Esophagus muscularis mucosa (tissue), 4 donors: ENCODE measurements at places on chromosomes 5 and 9. TPM values are rescaled to one million over a fixed set of nuclear protein-coding genes. Genes with fewer than 3 reads are reported as not detected.

GRCh38 chr5:62960781-62961180, 382.2 kb downstream of the LRRC70 start:
- no peak for DNase-seq

GRCh38 chr9:92378865-92379560, 25.4 kb downstream of the OGN start:
- DNase-seq: no peak

DNA sequence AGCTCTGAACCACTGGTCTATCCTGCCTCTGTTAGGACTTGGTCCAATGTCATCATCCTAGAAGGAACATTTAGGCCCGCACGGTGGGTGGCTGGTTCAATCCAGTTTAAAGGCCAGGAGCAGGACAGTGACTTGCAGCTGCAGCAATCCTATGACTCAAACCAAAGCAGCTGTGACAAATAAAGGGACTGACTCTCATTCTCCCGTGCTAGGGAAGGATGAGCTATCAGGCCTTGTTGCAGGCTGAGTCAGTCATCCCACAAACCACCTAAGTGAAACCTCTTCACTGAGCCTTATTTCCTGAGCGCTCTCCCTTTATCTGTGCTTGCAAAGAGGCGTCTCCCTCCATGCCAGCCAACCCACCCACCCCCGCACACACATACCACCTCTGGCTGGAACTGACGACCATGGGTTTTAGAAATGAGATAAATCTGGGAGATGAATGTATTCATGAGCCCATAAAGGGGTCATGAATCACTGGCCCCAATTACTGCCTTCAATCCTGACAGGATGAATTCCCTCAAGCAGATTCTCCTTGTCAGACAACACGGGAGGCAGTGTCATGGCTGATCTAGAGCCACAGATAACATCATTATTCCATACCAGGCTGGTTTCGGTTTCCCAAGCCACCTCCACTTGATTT, 93.4 kb downstream of the KCNIP1 start:
- DNase-seq: no peak

- no peak for DNase-seq
Observed at GRCh38 chr9:20783057-20784038, 99.3 kb downstream of the FOCAD start.

DNA sequence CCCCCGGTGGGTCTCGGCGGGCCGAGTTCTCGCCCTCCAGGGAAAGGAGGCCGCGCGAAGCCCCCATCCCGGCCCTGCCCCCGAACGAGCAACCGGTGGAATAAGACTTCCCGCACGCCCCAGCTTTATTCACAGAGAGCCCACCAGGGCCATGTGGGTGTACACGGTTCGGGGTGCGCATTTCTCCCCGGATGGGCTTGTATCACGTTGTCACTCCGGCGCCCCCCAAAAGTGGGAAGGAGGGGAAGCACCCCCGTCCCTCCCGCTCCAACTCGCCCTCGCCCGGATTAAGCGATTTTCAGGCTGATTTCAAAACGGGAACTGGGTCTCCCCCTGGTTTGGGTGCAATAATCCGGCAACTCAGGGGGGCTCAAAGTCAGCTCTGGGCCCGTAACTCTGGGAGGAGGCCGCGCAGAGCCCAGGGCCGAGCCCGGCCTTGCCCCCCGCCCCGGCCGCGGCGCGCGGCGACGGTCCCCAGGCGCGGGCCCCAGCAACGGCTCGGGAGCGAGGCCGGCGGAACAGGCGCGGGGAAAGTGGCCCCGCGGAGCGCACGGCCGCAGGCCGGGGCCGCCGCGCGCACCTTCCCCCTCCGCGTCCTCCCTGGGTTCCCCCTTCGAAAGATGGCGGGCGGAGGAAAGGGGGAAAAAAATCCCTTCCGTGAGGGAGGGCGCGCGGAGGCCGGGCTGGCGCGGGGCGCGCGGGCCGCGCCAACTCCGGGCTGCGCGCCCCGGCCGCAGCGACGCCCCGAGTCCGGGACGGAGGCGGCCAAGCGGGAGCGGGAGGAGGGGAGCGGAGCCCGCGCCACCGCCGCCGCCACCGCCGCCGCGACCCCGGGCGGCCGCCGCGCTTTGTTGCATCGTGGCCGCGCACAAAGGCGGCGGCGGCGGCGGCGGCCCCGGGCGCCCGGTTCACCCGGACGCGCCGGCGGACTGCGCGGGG, 644 bp downstream of the BRD3 start:
- DNase-seq: no peak

- no peak for DNase-seq
Observed at GRCh38 chr9:24118190-24118589, 292.1 kb upstream of the ELAVL2 start.

CD72 gene
- total RNA-seq: 1.4 TPM

SPINK7 gene
- not detected for total RNA-seq

SPATA6L gene
- 0.99 TPM for total RNA-seq
